ENCODE measurements at places on chromosomes 6 and 20. TPM values are rescaled to one million over a fixed set of nuclear protein-coding genes. Genes with fewer than 3 reads are reported as not detected.

The CALHM6 gene
- total RNA-seq: 0.25 TPM

The NRN1 gene
- 7.9 TPM for total RNA-seq

The RAD21L1 gene
- not detected for total RNA-seq

The ESR1 gene
- 4.1 TPM for total RNA-seq

The DUSP15 gene
- total RNA-seq: not detected

Measured in Karpas-422 (cell line).